Osteoblast (primary cell): ENCODE measurements at places on chromosomes 4 and X.

DNA sequence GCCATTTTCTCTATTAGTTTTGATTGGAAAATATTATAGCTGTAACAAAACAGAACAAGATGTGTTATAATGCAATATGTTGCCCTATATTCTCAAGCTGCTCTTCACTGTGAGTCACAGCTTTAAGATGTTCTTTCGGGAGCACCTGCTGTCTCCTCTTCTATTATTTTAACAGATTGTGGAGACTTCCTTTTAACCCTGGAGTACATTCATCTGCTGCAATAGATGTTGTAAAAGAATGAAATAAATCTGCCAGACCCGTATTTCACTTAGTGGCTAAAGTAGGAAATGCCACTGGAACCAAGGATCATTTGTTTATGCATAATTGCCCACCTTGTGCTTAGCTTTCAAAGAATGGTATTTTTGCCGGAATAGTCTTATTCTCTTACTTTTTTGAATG is 11.1 kb downstream of the LSM6 start:
- DNase-seq: no peak

GRCh38 chr4:148170408-148171365 is 271.5 kb downstream of the NR3C2 start:
- no peak for DNase-seq

- DNase-seq: peak; percentile 59
These were observed 157.6 kb downstream of the RASL11B start for GRCh38 chr4:53019485-53020382.

GRCh38 chr4:150230561-150230960 is 152.3 kb downstream of the DCLK2 start:
- DNase-seq: no peak

GRCh38 chr4:3850128-3850527 is 83.9 kb downstream of the ADRA2C start:
- DNase-seq: peak; percentile 27

DNA sequence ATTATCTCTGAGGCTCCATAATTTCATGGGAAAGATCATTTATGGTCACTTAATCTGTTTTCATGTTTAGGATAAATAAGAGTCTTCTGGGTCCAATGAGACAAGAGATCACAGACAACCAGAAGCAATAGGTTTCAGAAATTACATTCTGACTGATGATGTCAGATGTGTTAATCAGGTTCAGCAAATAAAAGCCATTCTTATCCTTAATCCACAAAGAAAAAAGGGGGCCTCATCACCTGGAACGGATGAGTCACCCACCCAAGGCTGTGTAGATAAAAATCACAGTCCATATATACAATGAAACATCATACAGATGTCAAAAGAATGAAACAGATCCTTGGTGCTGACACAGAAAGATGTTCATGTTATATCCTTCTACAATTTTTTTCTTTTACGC is 36.6 kb downstream of the SYTL4 start:
- DNase-seq: no peak

DNA sequence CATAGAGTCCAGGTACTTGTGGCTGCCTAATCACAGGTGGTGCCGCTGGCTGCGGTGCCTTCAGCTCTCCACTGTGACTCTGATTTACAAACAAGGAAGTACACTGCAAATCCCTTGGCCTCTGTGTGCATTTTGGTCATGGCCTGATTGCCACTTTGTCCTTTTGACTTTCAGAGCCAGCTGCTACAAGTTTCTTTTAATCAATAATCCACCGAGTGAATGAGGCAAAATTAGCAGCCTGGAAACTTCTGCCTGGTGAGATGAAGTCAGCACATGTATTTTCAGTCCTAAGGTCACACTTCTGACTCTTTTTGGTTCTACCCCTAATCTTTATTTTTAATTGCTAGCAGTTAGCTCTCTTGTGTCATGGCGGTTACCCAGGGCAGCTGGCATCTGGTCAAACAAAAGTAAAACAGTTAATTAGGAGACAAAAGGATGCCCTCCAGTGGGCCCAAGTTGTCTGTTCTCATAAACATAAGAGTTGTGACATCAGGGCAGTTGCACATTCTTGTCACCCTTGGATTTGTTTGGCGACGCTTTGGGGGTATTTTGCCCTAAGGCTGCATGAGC is 62.3 kb upstream of the LNX1 start:
- no peak for DNase-seq

DNA sequence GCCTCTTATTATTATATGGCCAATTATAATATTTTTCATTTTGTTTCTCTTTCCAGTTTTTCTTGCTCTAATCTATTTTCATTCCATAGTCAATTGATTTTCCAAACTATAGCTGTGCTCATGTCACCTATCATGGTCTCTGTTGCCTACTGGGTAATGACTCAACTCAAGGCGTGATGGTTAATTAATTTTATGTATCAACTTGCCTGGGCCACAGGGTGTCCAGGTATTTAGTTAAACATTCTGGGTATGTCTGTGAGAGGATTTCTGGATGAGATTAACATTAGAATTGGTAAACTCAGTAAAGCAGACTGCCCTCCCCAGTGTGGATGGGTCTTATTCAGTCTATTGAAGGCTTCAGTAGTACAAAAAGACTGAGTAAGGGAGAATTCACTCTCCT is 9.9 kb downstream of the FHIP1A start:
- DNase-seq: no peak

DNA sequence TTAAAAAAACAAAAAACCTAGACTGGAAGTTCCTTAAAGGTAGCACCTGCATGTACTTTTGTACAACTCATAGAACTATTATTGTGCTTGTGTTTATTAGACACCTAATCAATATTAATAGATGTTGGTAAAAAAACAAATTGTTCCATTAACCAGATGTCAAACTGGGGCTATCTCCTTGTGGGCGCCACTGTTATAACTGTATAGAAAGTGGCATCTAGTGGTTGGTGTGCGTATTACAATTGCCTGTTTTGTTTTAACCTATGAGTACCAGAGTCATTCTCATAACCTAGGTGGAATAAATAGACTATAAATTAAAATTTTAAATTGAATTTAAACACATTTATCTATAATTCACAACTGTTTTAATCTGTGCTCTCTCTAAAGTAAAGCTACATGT is 97.4 kb downstream of the COL4A5 start:
- DNase-seq: no peak
